Stimulated activated CD4-positive, alpha-beta T cell treated with anti-CD3 and anti-CD28 coated beads, TNF-alpha, amount 100 ng/mL, for 1 hour (primary cell): ENCODE measurements at places on chromosomes 2 and 18.

GRCh38 chr18:54117853-54118773, 106.4 kb downstream of the MBD2 start:
- DNase-seq, result no peak

DNA sequence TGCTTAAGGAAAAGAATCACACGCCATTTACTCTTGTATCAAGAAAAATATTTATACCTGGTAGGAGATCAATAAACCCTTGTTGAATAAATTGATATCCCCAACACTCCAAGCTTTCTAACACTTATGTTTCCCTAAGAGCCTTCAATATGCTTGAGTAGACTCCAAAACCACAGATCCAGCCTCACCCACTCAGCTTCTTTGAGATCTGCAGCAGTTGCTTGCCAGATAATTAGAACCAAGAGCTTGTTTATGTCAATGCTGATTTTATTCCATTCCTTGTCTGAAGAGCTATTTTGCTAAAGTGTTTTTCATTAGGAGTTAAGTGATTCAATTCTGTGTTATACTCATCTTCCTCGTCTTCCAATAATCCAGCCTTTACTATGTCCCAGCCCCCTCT, 26.3 kb upstream of the CRIM1 start:
- no peak for DNase-seq

GRCh38 chr2:237732070-237732469, 66.5 kb upstream of the RBM44 start:
- no peak for DNase-seq

GRCh38 chr2:196309691-196310090, 138.3 kb upstream of the STK17B start:
- DNase-seq, result no peak

- DNase-seq, result no peak
These were observed 70.2 kb upstream of the MEIS1 start for GRCh38 chr2:66364495-66365333.

DNA sequence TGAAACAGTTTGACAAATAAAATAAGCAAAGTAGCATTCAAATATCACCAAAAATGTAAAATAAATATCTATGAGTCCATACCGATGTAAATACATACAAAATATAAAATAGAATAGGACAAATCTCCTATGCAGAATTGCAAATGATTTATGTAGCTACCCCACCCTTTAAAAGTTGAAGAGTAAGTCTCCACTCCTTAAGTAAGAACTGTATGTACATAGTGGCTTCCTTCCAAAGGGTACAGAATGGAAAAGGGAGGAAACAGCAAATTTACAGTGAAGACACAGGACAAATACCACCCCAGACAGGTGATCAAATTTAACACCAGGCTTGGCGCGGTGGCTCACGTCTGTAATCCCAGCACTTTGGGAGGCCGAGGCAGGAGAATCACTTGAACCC, 40.8 kb downstream of the COL5A2 start:
- DNase-seq, result no peak

- DNase-seq, result no peak
These were observed 511.2 kb downstream of the SOX11 start for GRCh38 chr2:6203291-6203959.

- no peak for DNase-seq
These were observed 36.8 kb downstream of the CHST10 start for GRCh38 chr2:100380681-100381080.

DNA sequence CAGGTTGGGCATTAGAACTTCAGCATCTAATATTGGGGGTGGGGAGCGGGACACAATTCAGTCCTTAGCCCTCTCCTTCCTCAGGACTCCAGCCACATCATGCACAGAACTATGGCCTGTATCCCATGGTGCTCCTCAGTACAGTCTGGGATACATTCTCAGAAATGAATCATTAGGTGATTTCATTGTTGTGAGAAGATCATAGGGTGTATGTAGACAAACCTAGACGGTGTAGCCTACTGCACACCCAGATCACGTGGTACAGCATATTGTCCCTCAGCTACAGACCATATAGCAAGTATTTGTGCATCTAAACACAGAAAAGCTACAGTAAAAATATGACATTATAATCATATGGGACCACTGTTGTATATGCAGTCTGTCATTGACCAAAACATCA, 23.2 kb upstream of the IMP4 start:
- DNase-seq, result no peak

DNA sequence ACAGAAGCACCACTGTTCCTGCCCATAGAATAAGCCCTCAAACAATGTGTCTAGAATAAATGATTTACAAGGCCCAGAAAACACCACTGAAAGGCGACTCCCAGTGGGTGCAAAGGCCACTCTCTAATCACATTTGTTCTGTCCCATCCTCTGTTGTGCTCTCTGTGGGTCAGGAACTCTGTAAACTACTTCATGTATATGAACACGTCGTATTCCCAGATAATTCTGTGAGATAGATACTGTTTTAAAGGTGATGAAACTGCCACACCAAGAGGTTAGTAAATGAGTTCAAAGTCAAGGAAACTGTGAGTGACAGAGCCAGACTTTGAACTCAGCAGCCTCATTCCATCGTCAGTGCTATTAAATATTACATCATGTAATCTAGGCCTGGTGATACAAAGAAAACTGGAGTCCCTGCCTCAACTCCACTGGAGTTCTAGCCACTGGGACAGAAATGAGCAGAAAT, 269.7 kb upstream of the DCC start:
- DNase-seq, result no peak
